Bronchial smooth muscle cell (primary cell): ENCODE measurements at places on chromosomes 1 and 21. TPM values are rescaled to one million over a fixed set of nuclear protein-coding genes. Genes with fewer than 3 reads are reported as not detected.

RHBDL2 gene
- 0.60 and 0.79 TPM in 2 replicates for total RNA-seq

ANGPTL3 gene
- not detected in 2 replicates for total RNA-seq

FNDC5 gene
- total RNA-seq: 4.6 and 17.1 TPM in 2 replicates

PLXNA2 gene
- 1.9 and 4.1 TPM in 2 replicates for total RNA-seq

NTMT2 gene
- total RNA-seq: not detected in 2 replicates

GBP7 gene
- not detected in 2 replicates for total RNA-seq

MRPL39 gene
- total RNA-seq: 25.0 and 26.0 TPM in 2 replicates

CRNN gene
- total RNA-seq: under 0.01 and 0.09 TPM in 2 replicates

LDLRAD1 gene
- total RNA-seq: not detected in 2 replicates

BRDT gene
- total RNA-seq: not detected in 2 replicates

KIF17 gene
- total RNA-seq: 0.32 and 0.43 TPM in 2 replicates

OR2T3 gene
- total RNA-seq: not detected in 2 replicates

TACSTD2 gene
- 0.16 and 0.26 TPM in 2 replicates for total RNA-seq

CRP gene
- total RNA-seq: not detected in 2 replicates

EEIG2 gene
- total RNA-seq: 20.7 and 26.6 TPM in 2 replicates

NR0B2 gene
- not detected in 2 replicates for total RNA-seq

AADACL4 gene
- total RNA-seq: 0.09 TPM in 1 of 2 replicates, not detected in the other

NPPA gene
- total RNA-seq: not detected in 2 replicates

NFASC gene
- 0.77 and 8.5 TPM in 2 replicates for total RNA-seq

POMGNT1 gene
- total RNA-seq: 25.2 and 27.4 TPM in 2 replicates

KRTAP7-1 gene
- total RNA-seq: not detected in 2 replicates

AMY2A gene
- 0.09 TPM in 1 of 2 replicates, not detected in the other for total RNA-seq

FCER1G gene
- not detected in 2 replicates for total RNA-seq

CFHR5 gene
- not detected in 2 replicates for total RNA-seq

BSDC1 gene
- total RNA-seq: 50.3 and 51.9 TPM in 2 replicates

DNAI4 gene
- 8.4 and 10.8 TPM in 2 replicates for total RNA-seq

C1orf74 gene
- total RNA-seq: 1.6 and 2.0 TPM in 2 replicates

CRYAA gene
- not detected in 2 replicates for total RNA-seq
